GM04504 (cell line): ENCODE measurements at places on chromosomes 6 and 20.

DNA sequence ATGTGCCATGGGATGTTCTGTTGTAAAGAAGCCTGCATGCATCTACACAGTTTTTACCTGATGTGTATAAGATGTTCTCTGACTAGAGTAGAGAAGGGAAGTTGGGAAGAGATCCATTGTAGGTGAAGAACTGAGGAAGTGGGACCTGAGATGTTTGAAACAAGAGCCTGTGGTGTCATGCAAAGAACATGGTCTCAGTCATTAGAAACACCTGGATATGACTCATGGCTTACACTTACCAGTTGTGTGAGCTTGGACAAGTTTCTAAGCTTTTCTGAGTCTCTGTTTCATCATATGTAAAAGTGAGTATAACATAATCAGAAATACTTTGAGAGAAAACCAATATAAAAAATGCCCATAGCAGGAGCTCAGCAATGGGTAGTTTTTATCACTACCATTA is 51.9 kb upstream of the SEC63 start:
- DNase-seq: no peak

DNA sequence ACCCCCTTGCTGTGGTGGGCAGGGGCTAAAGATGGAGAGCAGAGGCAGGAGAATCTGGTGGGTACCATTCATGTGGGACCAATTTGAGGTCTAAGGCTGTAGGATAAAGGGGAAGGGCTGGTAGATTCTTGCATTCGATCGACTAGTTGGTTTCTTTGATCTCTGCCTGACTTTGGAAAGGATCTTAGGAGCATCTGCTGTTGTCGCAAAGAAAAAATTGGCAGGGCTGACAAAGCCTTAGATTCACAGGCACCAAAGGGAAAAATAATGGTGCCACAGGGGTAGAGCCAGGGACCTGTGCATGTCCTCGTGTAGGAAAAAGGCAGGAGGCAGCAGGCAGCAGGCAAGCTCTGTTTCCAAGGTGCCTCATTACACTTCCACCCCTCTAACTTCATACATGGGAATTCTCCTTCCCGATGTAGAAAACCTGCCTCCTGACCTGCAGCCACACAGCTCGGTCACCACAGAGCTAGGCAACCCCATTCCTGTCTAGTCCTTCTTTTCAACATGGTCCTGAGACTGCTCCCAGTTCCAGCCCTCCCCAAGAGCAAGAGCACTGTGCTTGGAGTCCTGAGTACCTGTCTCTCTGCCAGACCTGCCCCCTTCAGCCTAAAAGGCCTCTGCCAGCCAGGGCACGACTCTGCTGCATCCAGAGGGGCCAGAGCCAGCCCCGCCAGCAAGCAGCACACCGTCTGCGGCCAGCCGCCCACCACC is 71.9 kb downstream of the FGD2 start:
- DNase-seq: no peak

DNA sequence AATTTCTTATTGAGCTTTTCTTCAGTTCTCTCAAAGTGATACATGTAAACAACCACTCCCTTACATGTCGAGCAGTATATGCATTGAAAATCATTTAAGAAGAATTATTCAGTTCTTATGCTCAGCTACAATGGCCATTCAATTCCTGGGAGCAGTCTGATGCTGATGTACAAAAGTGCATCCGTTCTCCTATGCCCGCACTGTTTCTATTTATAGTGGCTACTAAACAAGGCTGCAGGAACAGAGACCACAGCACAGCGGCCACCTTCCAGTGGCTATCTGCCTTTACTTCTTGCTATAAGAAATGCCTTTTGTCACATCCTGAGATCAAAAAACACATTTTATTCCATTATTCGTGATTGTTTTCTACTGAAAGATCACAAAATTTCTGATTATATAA is 82.2 kb downstream of the FHL5 start:
- DNase-seq: no peak

- no peak for DNase-seq
These were observed 1067.5 kb upstream of the MAP3K7 start for GRCh38 chr6:91654357-91654756.

DNA sequence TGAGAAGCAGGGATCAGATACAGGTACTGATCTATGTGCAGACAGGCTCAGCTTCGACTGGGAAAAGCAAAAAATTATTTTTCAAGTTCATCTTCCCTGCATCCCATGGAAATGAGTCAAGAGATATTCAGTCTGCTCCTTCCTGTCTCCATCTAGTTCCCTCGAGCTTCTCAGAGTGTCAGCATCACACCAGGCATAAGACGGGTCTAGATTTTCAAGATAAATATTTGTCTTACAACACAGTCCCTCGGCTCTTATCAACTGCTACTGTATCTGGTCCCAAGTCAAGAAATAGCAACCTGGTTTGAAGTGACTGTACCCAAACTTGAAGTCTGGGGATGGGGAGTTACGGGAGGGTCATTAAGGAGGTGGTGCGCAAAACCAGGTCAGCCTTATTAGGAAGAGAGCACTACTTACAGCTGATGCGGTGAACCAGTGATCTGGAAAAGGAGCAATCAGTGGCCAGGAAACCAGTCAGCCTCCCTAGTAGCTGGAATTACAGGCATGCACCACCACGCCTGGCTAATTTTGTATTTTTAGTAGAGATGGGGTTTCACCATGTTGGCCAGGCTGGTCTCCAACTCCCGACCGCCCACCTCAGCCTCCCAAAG is 29.7 kb downstream of the ZMYND8 start:
- no peak for DNase-seq

GRCh38 chr6:117706504-117706903 is 31.2 kb downstream of the NUS1 start:
- no peak for DNase-seq

DNA sequence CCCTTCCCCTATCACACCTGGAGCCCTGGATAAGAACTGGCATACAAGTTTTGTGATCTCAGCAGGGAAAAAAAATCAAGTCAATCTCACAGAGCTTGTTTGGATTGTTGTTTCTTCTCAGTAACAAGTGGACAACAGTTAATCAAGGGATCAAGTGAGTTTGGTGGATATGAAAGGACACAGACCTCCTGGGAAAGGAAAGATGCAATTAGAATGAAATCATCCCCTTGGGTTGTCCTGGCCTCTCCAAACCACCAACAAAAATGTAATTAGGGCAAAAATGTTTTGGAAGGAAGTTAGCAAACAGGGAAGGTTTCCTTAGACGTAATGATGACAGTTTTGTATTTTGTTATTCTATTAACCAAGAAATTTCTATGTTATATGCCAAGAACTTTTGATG is 99.1 kb upstream of the PRDM1 start:
- DNase-seq: peak; percentile 63

DNA sequence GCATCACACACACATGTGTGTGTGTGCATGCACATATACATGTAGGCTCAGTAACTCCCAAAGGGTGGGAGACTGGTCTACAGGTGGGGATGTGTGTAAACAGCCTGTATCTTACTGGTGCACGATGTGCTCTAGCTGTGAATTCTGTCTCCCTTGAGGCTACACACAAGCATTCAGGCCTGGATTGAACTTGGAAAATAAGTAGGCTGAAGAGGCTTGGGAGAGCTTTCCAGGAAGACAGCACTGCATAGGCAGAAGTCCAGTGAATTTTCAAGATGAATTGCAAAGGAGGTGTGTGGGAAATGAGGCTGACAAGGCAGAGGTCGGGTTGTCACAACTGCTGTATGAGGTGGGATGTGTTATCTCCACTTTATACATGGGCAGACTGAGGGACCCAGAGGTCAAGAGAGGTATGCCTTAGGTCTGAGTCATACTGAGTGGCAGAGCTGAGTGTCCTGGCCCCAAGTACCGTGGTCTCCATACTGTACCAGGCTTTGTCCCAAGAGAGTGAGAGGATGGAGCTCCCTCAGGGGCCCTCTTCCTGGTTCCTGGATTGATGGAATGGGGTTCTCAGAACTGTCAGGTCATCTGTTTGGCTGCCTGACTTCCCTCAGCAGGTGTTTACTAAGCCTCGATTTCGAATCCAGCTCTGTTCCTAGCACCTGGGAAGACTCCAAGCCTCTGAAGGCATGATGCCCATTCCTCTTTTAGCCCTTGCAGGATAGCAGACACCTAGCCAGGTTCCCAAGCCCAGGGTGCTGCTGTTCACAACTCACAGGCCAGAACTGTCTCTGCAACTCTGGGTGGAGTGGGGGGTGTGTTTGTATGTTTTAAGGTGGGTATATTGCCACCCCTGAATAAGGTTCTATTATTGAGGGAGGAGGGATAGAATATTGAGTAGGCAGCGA is 14.4 kb downstream of the SNPH start:
- no peak for DNase-seq

- no peak for DNase-seq
These were observed 30.5 kb upstream of the TGM2 start for GRCh38 chr20:38195521-38195920.

GRCh38 chr6:127342946-127343808 is at the start of gene ECHDC1:
Gene ECHDC1 (minus strand): TSS chr6:127343609. CDS start chr6:127331028, 12,581 bp downstream.
- no peak for DNase-seq

DNA sequence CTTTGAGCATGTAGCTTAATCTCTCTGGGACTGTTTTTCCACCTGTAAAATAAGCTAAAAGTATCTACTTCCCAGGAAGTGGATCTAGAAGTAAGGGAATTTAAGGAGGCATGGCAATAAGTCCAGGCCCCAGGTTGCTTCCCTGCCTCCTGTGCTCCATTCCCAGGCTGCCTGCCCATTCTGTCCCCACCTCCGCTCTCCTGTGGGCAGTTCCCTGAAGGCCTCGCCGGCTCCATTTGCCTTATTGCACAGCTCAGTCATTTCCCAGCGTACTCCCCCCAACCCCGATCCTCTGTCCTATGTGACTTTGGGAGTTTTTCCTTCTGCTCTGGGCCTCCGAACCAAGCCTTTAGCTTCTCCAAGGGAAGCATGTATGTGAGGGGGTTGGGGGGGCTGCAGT is 4.6 kb downstream of the SLC29A1 start:
- no peak for DNase-seq

GRCh38 chr6:27568226-27568897 is 95.5 kb upstream of the ZNF184 start:
- DNase-seq: no peak

GRCh38 chr6:154071711-154072110 is 32.7 kb downstream of the OPRM1 start:
- DNase-seq: no peak

- no peak for DNase-seq
These were observed 281.0 kb downstream of the TFAP2C start for GRCh38 chr20:56909918-56910714.

DNA sequence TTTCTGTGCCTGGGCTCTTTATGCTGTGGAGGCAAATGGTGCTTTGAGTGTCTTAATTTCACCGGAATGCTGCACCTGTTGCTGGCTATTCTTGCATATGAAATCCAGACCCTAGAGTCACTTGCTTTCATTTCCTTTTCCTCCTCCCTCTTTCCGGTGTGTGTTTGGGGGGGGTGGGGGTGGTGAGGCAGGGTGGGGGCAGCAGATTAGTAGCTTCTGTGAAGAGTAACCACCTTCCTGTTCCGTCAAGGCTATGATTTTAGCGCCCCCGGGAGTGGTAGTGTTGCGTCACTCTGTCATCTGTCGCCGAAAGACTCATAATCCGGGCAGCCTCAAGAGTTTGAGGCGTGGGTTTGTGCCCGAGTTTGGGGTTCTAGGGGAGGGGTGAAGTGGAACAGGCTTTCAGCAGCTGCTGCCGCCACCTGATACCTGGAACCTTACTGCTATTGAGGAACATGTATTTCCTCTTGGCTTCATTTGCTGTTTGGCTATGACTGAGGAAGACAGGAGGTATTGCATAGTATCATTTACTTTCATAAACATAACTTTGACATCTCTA is 49.1 kb downstream of the UTRN start:
- no peak for DNase-seq

- no peak for DNase-seq
These were observed 90.4 kb downstream of the TNFAIP3 start for GRCh38 chr6:137957471-137957870.

DNA sequence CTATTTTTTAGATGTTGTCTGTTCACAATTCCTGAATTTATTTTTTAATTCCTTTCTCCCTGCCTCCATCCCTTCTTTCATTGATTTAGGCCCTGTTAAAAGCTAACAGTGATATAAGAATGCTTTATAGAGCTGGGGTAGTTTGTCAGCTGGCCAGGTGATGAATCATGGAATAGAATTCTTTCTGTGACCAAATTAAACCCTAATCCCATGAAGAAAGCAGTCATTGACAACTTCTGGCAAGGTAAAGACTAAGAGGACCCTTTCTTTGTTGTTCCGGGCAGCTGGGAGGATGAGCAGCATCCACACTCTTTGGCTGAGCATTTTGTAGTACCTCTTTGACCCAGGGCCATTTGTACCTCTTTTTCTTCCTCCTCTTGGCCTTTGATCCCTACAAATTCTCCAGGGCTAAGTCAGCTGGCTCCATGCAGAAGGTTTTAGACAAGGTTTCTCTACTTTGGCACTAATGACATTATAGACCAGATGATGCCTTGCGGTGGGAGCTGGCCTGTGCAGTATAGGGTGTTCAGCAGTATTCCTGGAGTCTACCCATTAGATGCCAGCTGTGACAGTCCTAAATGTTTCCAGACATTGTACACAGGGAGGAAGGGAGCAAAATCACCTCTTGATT is 102.9 kb downstream of the SLX4IP start:
- no peak for DNase-seq

GRCh38 chr6:148757944-148758480 is 11.2 kb downstream of the UST start:
- DNase-seq: no peak

DNA sequence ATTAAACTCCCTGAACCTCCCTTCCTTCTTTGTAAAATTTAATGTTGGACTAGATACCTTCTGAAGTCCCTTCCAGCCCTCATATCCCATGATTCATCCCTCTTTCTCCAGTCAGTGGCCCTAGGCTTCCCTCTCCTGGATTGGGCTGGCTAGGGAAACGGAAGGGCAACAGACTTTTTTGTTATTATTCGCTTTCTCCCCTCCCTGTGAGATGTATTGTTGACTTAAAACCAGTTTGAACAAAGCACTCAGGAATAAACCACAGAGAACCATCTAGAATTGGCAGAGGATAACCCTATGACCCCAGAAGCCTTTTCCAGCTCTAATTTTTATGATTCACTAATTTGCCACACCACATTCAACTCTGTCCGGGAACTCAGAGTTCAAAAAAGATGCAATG is 239.7 kb upstream of the SUPT3H start:
- DNase-seq: no peak

DNA sequence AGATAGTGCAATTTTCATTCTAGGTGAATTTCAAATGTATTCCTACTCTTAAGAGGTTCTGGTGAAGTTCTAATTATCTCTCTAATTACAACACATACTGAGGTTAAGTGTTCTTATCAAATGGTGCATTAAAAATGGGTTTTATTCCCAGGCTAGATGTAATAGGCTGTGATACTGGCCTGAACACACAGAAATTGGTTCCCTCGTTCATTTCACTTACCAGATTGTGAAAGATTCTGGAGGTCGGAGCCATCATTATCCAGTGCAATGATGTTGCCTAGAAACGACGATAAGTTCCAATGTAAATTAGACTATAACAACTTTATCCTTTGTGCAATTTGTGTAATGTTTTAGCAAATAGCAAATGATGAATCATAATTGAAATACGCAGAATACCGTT is 172.6 kb upstream of the SOX4 start:
- DNase-seq: no peak

DNA sequence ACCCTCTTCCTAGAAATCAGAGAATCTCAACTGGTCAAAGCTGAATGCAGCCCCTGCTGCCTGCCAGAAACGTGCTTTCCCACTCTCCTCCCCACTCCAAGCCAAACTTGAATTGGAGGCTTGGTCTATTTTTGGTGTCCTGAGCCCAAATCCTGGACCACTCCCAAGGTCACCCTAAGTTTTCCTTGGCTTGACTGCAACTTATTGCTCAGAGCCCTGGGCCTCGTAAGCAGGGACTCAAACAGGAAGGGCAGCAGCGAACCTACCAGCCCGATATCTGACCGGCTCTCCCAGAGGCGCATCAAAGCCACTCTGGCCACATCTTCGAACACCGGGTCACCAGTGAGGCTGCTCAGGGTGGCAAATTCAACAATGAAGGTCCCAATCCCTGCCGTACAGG is 12.7 kb downstream of the EDEM2 start:
- DNase-seq: no peak
